ENCODE measurements at places on chromosomes 7 and 10.

- no peak for DNase-seq
These were observed 1.4 kb downstream of the HPSE2 start for GRCh38 chr10:99234041-99234790.

GRCh38 chr10:80896959-80897358 lies 359.3 kb downstream of the SH2D4B start:
- no peak for DNase-seq

DNA sequence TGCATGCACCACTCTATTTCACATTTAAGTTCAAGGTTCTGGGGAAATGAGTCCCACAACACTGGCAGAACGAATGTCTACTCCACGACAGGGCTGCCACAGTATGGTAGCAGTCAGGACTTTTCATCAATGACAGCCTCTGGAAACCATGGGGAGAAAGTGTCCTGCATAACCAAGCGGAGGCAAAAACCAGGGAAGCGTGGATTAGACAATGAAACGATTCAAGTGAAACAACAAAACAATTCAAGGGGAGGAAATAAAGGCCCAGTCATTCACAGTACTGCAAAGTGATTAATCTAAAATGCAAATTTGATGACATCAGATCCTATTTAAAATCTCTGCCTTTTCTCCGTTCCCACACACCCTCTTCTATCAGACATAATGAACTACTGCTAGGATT lies 168.2 kb downstream of the DPY19L1 start:
- DNase-seq, result no peak

DNA sequence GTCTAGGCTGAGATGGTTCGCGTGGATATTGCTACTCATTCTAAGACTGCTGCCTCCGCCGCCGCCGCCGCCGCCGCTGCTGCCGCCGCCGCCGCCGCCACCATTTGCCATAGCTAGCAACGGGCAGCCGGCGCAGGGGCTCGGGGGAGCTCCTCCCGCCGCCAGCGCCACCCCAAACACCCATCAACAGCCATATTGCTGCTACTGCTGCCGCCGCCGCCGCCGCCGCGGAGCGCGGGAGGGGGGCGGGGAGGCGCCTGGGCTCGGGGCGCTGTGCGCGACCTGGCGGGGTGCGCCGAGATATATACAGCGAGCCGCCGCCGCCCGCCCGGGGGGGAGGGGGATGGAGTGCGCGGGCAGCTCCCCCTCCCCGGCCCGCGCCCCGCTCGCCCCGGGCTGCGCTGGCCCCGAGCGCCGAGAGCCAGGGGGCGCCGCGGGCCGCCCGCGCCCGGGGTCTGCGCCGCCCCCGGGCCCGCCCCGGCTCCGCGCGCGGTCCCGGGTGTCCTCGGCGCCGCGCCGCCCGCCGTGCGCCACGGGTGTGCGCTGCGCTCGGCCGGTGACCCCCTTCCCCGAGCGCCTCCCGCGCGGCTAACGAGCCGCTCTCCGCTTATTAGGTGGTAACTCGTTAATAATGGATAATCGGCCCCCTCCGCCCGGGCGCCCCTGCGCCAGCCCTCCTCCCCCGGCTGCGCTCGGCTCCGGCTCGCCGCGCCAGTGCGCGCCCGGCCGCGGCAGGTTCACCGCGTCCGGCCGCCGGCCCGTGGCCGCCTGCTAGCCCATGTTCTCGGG lies at the start of gene KCNMA1:
Gene KCNMA1 (minus strand): TSS at position 277 of the 789 bp plus-strand sequence.
- DNase-seq, result no peak

GRCh38 chr10:66555061-66555460 lies 370.8 kb upstream of the LRRTM3 start:
- DNase-seq, result no peak

GRCh38 chr10:8113616-8114015 lies 59.1 kb downstream of the GATA3 start:
- DNase-seq, result no peak

DNA sequence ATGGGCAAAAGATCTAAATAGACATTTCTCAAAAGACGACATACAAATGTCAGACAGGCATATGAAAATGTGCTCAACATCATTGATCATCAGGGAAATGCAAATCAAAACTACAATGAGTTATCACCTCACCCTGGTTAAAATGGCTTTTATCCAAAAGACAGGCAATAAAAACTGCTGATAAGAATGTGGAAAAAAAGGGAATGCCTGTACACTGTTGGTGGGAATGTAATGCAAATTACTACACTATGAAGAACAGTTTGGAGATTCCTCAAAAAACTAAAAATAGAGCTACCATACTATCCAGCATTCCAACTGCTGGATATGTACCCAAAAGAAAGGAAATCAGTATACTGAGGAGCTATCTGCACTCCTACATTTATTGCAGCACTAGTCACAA lies 18.0 kb downstream of the GSDME start:
- DNase-seq, result no peak

- DNase-seq, result no peak
These were observed 42.7 kb downstream of the LYZL2 start for GRCh38 chr10:30586828-30587227.

DNA sequence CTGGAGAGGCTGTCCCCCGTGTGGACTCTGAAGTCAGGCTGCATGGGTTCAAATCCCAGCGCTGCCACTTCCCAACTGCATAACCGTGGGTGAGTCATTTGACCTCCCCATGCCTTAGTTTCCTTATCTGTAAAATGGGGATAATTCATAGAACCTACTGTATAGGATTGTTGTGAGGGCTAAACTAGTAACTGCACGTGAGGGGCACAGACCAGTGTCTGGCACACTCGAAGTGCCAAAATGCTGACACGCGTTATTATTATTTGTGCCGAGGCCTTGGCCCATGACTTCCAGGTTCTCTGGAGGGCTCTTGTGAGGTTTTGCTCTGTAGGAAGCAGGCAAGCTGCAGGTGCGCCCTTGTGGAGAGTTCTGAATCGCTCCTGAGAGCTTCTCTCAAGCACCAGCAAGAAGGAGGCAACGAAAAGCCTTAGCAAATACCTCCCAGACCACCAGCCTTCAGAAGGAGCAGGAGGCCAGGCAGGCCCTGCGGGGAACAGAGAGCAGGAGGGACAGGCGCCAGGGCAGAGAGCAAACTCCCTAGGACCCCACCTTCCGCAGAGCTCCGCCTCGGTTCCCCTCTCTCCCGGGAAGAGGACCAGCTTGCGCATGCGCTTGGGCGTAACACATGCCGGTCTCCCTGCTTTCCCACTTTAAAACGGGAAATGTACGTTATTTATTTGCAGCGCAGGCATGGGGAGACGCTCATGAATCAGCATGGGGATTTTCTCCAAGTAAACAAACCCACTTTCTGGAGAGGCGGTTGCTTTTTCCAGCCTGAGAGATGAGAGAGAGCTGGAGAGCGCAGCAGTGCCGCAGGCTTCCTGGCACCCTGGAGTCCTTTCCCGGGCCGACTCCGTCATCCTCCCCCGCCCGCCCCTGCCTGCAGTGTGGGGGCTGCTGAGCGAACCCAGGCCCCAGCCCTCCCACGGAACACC lies 39.6 kb downstream of the SORCS3 start:
- no peak for DNase-seq

- no peak for DNase-seq
These were observed 3.1 kb upstream of the GOT1 start for GRCh38 chr10:99433378-99434020.

- DNase-seq, result no peak
These were observed 324.8 kb downstream of the DNAJB6 start for GRCh38 chr7:157661611-157661975.

DNA sequence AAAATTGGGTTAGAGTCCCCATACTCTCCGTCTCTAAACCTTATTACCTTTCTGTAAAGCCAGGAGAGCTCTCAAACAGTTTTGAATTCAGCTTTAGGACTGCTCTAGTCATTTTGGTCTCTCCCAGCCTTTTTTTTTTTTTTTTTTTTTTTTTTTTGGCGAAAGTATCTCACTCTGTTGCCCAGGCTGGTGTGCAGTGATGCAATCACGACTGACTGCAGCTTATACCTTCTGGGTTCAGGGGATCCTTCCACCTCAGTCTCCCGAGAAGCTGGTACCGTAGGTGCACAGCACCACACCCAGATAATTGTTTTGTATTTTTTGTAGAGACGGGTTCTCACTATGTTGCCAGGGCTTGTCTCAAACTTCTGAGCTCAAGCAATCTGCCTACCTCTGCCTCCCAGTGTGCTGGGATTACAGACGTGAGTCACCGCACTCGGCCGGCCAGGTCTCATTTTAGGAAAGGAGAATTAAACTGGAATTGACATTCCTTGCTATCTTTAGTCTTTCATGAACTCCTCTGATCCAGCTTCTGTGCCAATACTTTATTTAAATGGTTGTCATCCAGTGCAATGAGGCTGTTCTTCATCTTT lies 31.4 kb upstream of the RSU1 start:
- no peak for DNase-seq

- DNase-seq, result no peak
These were observed 266.5 kb upstream of the NPY start for GRCh38 chr7:24017519-24017918.

- DNase-seq, result no peak
These were observed 436.2 kb downstream of the KCNMA1 start for GRCh38 chr10:77201135-77202106.

GRCh38 chr7:155951554-155952158 lies 139.4 kb upstream of the SHH start:
- peak; percentile 78 for DNase-seq

DNA sequence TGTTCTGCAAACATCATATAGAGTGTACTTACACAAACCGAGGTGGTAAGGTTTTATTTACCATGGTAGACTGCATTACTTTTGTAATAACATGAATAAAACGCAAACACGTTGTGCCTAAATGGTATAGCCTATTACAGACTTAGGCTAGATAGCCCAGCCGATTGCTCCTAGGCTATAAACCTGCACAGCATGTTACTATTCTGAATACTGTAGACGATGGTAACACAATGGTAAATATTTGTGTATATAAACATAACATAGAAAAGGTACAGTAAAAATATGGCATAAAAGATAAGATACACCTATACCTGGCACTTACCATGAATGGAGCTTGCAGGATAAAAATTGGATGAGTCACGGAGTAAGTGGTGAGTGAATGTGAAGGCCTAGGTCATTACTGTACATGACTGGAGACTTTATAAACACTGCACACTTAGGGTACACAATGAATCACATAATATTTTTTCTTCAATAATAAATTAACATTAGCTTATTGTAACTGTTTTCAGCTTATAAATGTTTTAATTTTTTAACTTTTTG lies 16.3 kb downstream of the AKR1D1 start:
- DNase-seq, result no peak

DNA sequence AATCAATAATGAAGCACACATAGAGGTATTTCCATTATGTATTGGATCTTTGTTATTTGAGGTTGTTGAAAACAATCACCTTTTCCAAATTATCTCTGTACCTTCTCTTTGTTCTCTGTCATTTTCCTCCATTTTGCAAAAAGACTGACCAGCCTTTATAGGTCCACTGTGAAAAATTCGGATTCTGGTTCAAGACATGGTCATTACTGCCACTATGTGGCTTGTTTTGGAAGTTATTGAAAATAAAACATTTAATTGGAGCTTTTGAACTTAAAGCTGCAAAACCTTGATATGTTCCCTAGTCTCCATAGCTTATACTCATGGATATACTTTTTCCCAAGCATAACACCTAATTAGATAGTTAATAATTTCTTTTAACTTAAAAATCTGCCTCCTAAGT lies 1094.4 kb downstream of the NRG3 start:
- DNase-seq, result no peak

DNA sequence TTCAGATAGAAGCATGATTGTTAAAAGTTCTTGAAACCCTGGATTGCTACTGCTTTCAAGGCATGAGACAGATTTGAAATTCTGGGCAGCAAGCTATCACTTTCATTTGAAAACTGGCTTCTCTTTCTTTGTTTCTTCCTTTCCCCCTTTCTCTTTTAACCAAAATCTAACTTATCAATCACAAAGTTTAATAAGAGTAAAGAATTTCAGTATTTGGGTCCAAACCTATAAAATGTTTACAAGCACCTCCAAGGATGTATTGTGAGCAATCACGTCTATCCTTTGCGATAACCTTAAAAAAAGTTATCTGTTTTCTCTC lies 21.6 kb upstream of the RPA3 start:
- DNase-seq, result no peak

- no peak for DNase-seq
These were observed 290.2 kb downstream of the C7orf25 start for GRCh38 chr7:42621543-42622219.

- DNase-seq, result no peak
These were observed 73.6 kb downstream of the POU6F2 start for GRCh38 chr7:39051279-39051678.

- DNase-seq, result no peak
These were observed 811 bp downstream of the RGS10 start for GRCh38 chr10:119541459-119542356.

DNA sequence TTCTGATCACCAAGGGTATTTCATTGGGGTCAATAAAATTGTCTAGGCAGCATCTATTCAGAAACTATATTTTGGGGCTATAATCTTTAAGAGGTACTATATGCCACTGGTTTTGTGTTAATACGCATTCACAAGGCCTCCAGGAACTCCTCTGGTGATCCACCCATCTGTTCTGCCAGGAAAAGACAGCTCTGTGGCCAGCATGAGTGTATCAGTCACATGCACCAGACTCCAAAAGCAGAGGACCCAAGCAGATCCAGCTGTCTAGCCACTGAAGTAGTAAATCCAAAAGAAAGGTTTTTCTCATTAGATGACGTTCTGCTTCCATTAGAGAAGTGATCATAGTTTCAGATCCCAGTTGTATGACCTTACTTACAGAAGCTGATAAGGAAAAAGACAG lies 199.6 kb upstream of the CELF2 start:
- no peak for DNase-seq

DNA sequence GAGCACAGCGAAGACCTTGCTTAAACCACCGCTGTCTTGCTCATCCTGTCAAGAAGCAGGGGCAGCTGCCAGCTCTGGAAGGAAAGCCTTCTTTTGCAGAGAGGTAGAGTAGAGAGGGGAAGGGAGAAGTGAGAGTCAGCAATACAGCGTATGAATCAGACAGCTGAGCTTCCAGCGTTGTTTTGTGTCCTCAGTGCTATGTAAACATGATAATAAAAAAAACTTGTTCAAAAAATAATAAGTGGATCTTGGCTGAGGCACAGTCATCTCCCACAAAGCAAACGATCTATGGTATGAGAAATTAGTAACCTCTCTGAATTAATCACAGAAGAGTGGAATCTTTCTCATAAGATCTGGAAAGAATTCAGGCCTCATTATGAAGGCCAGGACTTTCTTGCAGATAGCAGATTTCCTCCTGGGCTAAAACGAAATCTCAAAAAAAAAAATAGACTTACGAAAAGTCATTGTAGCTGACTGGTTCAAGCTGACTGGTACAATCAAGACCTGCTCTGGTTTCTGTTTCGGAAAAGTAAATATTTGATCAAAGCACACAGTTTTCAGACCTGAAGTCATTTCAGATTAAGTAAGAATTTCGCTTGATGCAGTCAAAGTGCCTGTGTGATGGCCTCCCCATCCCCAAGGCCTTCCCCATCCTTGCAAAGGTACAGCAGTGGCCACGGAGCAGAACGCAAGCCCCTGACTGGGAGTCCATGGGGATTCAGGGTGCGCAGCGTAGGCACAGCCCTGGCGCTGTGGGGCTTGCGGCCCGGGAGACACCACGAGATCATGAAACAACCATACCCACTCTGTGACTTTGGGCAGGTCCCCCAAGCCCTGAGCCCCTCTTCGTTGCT lies 29.4 kb downstream of the CHST15 start:
- DNase-seq, result no peak
